ENCODE measurements at places on chromosomes 2 and 18. TPM values are rescaled to one million over a fixed set of nuclear protein-coding genes. Genes with fewer than 3 reads are reported as not detected.

DNA sequence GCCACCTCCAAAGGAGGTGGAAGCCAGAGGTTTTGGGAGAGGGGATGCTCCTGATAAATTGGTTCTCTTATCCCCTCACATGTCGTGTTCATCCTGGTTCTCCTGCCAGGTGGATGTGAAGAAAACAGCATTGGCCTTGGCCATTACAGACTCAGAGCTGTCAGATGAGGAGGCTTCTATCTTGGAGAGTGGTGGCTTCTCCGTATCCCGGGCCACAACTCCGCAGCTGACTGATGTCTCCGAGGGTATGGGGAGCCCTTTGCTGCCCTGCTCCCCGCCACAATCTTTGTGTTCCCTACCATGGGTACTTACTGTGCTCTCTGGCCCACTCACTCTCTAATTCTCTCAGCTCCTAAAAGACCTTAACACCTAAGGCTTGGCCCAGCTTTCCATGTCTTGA, 3.5 kb downstream of the RETREG2 start:
- no peak for DNase-seq

DNA sequence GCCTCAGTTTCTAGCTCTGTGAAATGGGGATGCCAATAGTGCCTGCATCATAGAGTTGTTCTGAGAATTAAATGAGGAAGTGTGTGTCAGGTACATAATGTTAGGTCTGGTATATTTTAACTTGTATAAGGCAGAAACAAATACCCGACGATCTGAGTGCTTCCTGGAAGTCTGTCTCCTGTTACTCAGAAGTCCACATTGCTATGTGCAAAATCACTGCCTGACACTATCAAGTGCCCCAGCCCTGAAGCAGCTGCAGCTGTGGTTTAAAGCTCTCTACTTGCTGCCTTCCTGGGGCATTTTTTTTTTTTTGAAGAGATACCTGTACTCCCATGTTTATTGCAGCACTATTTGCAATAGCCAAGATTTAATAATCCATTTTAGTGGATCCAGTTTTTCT, 125.3 kb downstream of the SLC4A3 start:
- no peak for DNase-seq

DNA sequence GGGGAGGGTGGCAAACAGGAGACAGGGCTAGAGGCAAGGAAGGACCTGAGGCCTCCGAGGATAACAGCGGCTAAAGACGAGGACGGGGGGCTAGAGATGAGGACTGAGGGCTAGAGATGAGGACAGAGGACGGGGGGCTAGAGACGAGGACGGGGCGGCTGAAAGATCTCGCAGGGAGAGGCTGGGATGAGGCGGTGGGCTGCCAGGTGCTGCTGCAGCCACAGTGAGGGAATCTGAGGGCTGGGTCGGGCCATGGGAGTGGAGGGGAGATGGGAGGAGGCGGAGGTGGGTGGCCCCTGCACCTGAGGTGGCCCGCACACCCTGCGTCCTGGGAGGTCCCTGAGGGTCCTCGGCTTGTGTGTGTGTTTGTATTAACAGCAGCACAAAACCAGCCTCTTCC, 350.2 kb upstream of the SALL3 start:
- DNase-seq, result no peak

AQP12A gene
- 0.55 TPM for polyA plus RNA-seq

GRB14 gene
- polyA plus RNA-seq, result 64.2 TPM

GRCh38 chr2:176156807-176157498, at the start of gene HOXD3:
HOXD3 (plus strand) TSS chr2:176157307; CDS start chr2:176169115, 11,808 bp downstream.
- no peak for DNase-seq

- no peak for DNase-seq
Measured at GRCh38 chr18:79542876-79543750, 136.5 kb upstream of the CTDP1 start.

DNA sequence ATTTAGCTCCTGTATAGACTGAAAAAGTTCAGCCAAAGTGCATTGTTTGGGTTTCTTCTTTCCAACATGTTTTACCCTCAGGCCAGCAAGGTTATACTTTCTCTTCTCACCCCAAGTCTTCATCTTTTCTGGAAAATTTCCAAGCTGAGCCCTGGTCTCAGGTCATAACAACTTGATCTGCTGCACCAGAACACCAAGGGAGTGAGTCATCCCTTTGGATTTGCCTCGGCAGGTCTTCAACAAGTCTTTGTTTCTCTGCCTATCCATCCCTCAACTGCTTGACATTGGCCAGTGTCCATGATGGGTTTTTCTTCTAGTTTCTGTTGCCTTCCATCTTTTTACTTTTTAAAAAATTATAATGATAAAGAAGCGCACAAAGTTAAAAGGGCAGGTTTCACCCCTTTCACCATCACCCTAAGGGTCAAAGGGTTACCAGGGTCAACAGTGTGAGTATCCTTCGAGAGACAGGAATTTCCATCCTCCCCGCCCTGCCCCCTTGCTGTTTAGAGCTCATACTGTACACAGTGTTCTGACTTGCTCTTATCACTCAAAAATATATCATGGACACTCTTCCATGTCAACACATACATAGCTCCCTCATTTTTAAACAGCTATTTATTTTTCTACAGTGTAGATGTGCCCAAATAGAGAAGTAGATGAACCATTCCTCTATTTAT, 5.7 kb upstream of the SPATS2L start:
- DNase-seq, result no peak

- DNase-seq, result no peak
Measured at GRCh38 chr2:163252199-163252598, 413.6 kb upstream of the KCNH7 start.

LRRTM1 gene
- 21.2 TPM for polyA plus RNA-seq

MPP4 gene
- polyA plus RNA-seq, result 0.41 TPM

IL1A gene
- polyA plus RNA-seq, result 0.09 TPM

GRCh38 chr2:47516360-47517104, 113.6 kb downstream of the MSH2 start:
- no peak for DNase-seq

GRCh38 chr2:69018678-69019095, 5.7 kb downstream of the ANTXR1 start:
- no peak for DNase-seq

Data from renal cortex interstitium (tissue), 15 donors.